ENCODE measurements at places on chromosomes 12 and 14. TPM values are rescaled to one million over a fixed set of nuclear protein-coding genes. Genes with fewer than 3 reads are reported as not detected.

KCNC2 gene
- not detected for polyA plus RNA-seq

AGAP2 gene
- 0.18 TPM for polyA plus RNA-seq

GRCh38 chr12:230925-231671, 17.1 kb upstream of the SLC6A12 start:
- no peak for DNase-seq

MYF6 gene
- not detected for polyA plus RNA-seq

GRCh38 chr12:107330831-107331431, 237.6 kb upstream of the CRY1 start:
- no peak for DNase-seq

FGD4 gene
- polyA plus RNA-seq: 5.5 TPM

DNA sequence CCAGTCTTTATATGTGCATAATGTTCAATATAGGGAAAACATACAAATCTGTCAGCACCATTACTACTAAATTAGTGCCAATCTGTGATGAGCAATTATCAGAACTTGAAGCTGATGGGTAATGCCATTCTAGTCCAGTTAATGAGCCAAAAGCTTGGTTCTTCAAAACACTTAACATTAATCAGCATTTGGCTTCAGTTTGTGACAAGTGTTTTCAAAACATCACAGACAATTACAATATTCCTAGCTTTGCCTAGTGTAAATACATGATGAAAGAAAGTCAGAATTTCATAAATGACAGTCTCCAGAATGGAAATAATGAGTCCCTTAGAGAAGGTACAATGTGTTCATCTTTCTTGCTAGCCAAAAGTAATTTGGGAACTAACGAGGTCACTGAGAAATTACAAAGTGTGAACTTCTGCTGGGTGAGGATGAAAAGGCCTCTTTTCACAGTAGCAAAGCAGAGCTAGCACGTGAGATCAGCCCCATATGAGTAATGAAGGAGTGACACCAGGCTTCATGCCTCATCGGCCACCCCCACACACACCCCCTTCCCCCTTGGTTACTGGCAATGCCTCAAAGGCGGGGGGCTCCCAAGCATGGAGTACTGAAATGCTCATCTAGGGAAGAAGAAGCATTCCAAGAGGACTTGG, 180.6 kb upstream of the EEA1 start:
- no peak for DNase-seq

TUBA1C gene
- 191 TPM for polyA plus RNA-seq

- DNase-seq: peak; percentile 93
Measured at GRCh38 chr12:53046655-53047220, 3.1 kb upstream of the TNS2 start.

DNA sequence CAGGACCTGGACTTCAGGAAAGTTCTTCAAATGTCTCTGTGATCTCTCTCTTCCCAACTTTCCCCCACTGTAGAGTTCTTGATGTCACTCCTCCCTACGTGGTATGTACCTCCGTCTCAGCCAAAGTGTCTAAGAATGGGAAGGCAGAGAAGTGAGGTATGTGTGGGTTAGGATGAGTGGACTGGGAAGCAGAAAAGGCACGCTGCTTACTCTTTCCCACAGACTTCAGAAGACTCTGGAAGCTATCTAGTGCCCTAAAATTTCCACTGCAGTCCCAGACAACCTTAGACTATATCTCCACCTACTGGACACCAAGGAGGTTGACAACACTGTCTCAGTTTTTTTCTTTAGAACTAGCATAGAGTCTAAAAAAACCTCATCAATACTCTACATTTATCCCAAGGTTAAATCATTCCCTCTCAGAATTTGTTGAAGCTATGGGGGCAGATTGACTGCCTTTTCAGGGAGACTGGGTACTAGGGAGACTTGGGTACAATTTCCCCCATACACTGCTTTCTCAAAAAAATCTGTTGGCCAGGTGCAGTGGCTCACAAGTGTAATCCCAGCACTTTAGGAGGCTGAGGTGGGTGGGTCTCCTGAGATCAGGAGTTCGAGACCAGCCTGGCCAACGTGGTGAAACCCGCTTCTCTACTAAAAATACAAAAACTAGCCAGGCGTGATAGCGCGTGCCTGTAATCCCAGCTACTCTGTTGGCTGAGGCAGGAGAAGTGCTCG, 20.6 kb upstream of the ITGA5 start:
- DNase-seq: no peak

KRT6C gene
- polyA plus RNA-seq: 0.08 TPM

DNA sequence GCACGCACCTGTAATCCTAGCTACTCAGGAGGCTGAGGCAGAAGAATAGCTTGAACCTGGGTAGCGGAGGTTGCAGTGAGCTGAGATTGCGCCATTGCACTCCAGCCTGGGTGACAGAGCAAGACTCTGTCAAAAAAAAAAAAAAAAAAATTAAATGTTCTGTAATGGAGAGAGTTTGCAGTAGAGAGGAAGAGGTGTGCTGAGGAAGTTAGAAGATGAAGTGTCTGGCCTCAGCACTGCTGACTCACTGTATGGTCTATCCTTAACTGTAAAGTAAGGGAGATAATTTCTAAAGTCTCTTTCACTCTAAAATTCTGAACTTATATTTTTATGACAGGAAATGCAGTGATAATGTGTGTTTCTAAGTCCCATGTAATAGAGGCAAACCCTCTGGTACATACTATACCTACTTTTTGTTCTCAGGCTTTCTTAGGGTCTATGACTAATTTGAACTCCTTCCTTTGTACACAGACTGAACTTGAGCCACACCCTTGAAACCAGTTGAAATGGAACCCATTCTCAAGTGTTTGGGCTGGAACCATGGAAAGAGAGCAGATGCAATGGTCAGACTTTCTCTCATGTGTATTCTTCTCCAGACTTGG, 278.1 kb upstream of the FAR2 start:
- DNase-seq: no peak

- DNase-seq: no peak
Measured at GRCh38 chr12:27505109-27505508, 18.9 kb upstream of the PPFIBP1 start.

Data from aorta (tissue), 5 donors.